AG04450 (cell line): ENCODE measurements at places on chromosomes 5 and 9.

- no peak for DNase-seq
These were observed 47.7 kb downstream of the EHMT1 start for GRCh38 chr9:137666513-137666822.

GRCh38 chr5:36638056-36638455 is 31.6 kb downstream of the SLC1A3 start:
- no peak for DNase-seq

GRCh38 chr5:54722846-54723433 is 205.4 kb downstream of the SNX18 start:
- no peak for DNase-seq

DNA sequence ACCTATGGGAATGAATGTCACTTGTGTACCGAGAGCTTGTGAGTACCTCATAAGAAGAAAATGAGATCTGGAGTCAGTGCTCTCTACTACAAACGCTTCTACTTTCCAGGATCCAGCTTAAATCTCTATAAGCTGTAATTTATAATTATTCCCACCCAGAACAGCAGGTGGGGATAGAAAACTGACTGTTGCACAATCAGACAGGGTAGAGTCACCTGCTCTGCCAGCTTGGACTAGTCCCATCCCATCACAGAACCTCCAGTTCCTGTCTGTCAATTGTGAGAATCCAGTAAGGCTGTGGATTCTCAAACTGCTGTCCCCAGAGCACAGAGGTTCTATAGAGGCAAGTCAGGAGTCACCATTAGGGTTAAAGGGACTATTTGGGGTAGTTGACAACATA is 2.0 kb downstream of the SPINK7 start:
- DNase-seq = no peak

DNA sequence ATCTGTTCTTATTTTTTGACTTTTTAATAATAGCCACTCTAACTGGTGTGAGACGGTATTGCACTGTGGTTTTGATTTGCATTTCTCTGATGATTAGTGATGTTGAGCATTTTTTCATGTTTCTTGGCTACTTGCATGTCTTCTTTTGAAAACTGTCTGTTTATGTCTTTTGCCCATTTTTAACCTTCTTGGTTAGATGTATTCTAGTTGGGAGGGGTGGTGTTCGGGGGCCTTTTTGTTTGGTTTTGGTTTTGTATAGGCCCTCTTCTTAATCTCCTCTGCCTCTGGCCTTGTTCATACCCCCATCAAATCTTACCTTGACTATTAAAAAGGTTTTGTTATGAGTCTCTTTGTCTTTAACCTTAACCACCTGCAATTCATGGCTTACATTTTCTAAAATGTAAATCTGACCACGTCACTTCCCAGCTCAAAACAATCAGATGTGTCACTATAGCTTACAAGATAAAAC is 107.8 kb upstream of the NR4A3 start:
- DNase-seq = no peak

GRCh38 chr5:138065102-138065501 is 18.7 kb upstream of the WNT8A start:
- DNase-seq = no peak

GRCh38 chr5:1007681-1008450 is 736 bp upstream of the NKD2 start:
- no peak for DNase-seq

GRCh38 chr9:124939944-124940343 is 939 bp downstream of the GOLGA1 start:
- DNase-seq = no peak

- DNase-seq = peak; percentile 75
These were observed 26.2 kb upstream of the ACOT12 start for GRCh38 chr5:81420039-81420667.

- no peak for DNase-seq
These were observed 96.2 kb downstream of the TSSK1B start for GRCh38 chr5:113338628-113339027.

GRCh38 chr5:1187234-1187949 is 14.0 kb upstream of the SLC6A19 start:
- no peak for DNase-seq

- no peak for DNase-seq
These were observed 38.8 kb downstream of the ITGA2 start for GRCh38 chr5:53027913-53028312.

DNA sequence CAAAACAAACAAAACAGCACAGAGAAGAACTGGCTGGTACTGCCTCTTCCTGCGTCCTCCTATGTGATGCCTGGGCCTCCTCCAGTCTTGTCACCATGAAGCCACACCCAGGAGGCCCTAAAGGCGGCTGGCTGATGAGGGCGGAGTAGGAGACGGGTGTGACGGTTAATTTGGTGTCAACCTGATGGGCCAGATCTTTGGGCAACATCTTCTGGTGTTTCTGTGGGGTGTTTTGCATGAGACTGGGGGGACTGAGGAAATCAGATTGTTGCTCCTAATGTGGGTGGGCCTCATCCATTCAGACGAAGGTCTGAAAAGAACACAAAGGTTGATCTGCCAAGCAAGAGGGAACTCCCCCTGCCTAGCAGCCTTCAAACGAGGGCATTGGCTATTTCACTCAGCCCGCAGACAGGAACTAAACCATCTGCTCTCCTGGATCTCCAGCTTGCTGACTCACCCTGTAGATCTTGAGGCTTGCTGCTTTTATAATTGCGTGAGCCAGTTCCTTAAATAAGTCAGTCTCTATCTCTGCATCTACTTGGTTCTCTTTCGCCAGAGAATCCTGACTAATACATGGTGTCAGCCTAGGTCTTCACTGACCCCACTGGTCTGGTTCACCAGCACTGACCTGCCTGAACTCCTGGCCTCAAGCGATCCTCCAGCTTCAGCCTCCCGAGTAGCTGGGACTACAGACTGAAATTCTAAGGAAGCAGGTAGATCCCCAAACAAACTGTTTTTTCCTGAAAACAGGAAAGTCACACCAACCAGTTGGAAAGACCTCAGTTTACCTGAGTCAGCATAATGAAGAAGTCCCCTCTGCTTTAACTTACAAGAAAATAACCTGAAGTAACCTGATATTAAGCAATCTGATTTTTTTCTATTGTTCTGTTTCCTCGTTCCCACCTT is 12.8 kb upstream of the ZFP62 start:
- DNase-seq = no peak

GRCh38 chr9:121906074-121906870 is 186.8 kb downstream of the TTLL11 start:
- no peak for DNase-seq

DNA sequence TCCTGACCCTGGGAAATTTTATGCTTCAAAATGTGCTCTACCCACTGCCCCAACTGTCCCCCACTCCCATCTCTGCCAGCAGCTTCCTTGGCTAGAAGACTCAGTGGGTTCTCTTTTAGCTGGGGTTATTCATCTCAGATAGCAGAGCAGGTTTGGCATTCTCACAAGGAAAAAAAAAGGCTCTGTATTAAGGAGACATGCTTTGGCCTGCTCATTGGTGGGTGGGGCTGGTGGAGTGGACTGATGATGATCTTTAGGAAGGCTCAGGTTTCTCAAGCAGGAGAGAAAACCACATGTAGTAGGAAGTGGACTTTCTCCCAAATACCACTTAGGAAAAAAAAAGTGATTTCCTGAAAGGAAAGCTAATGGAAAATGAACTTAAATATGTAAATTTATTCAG is 279.2 kb upstream of the ZNF462 start:
- no peak for DNase-seq

DNA sequence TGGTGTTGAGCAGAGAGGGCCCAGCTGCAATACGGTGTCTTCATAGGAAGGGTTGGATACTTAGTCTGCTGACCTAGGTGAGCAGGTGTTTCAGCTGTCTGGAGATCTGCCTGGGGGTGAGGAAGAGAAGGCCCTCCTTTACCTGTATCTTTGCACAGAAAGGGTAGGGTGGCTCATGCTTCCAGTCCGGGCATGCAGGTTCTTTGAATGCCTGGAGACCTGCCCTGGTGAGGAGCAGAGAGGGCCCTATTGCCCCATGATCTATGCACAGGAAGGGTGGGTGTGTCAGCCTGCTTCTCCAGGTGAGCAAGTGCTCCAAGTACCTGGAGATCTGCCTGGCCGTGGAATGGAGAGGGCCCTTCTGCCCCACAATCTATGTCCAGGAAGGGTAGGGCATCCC is 63.0 kb downstream of the FER start:
- DNase-seq = no peak

DNA sequence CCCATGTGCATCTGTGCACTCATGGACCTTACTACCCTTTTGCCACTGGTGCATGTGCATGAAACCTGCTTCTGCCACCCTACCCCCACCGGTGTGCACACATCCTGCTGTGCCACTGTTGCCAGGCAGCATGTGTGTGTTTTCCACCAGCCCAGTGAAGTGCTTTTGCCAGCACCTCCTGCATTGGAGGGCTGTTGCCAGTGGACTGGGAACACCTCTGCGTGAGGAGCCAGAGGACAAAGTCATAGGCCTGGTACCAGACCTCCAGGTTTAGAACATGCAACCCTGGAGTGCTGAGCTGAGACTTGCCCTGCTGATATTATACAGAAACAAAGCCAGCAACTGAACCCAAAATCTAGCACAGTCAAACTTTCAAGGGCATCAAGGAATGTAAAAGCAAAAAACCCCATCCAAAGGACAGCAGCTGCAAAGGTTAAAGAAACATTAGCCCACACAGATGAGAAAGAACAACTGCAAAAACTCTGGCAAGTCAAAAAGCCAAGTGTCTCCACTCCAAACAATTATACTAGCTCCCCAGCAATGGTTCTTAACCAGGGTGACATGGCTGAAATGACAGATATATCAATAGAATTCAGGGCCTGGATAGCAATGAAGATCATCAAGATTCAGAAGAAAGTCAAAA is 70.6 kb upstream of the PTPN3 start:
- no peak for DNase-seq
